ENCODE measurements at places on chromosomes 5 and 9. TPM values are rescaled to one million over a fixed set of nuclear protein-coding genes. Genes with fewer than 3 reads are reported as not detected.

GHR gene
- total RNA-seq = not detected

IFNA2 gene
- total RNA-seq = not detected

MLANA gene
- not detected for total RNA-seq

C9orf153 gene
- total RNA-seq = not detected

CTSL gene
- total RNA-seq = 1.4 TPM

Data from activated naive CD8-positive, alpha-beta T cell treated with anti-CD3 and anti-CD28 coated beads for 36 hours (primary cell).